Nephron progenitor cell (in vitro differentiated cells): ENCODE measurements at places on chromosomes 6 and 20.

- H3K27ac ChIP-seq = peak overlapping the region; percentile 10
- peaks cover 6% of the 10 kb centered on the region for H3K27me3 ChIP-seq
- DNase-seq = no peak
- H3K36me3 ChIP-seq = no peaks in the 10 kb centered on the region
- no peak overlapping the region for H3K4me3 ChIP-seq
- H3K4me1 ChIP-seq = peaks cover 10% of the 10 kb centered on the region
Observed at GRCh38 chr6:163897030-163897429, 482.5 kb downstream of the QKI start.

DNA sequence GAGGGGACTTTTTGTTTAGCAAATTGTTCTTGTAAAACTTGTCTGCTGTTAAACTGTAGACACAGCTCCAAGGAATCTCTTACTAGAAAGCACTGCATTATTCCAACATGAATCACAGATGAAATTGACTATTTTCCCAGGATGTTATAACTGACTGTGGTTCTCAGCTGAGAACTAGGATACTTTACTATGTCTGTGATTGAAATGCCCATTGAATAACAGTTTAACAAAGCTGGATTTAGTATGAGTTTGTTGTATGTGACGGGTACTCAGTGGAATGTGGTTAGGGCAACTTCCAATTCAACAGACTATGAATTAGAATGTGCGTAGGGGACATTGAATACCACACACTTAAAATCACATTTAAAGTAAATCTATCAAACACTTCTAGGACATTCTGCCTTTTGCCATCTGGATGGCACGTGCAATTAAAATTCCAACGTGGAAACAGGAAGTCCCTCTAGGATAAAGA, 193.4 kb upstream of the PREP start:
- no peak overlapping the region for H3K4me3 ChIP-seq
- H3K36me3 ChIP-seq = no peaks in the 10 kb centered on the region
- H3K27ac ChIP-seq = no peak overlapping the region
- peaks cover 7% of the 10 kb centered on the region for H3K27me3 ChIP-seq

- H3K4me1 ChIP-seq = peaks cover 39% of the 10 kb centered on the region
- no peak overlapping the region for H3K4me3 ChIP-seq
- peaks cover 64% of the 10 kb centered on the region for H3K36me3 ChIP-seq
Observed at GRCh38 chr6:107634324-107635056, 144.6 kb downstream of the SOBP start.

DNA sequence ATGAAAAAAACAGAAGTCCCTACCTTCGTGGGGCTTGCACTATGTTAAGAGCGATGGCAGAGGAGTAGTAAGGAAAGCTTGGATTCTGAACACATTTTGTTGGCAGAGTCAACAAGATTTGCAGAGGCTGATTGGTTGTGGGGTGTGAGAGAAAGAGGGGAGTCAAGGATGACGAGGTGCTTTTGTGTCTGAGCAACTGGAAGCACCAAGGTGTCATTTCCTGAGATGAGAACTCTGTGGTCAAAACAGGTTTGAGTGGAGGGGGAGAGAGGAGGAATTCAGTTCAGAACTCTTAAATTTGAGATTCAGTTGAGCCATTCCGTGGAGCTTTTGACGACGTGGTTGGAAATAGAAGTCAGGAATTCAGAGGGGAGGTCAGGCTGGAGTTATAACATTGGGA, 3.5 kb downstream of the OCSTAMP start:
- no peaks in the 10 kb centered on the region for H3K36me3 ChIP-seq
- H3K4me3 ChIP-seq = no peak overlapping the region
- H3K4me1 ChIP-seq = peaks cover 2% of the 10 kb centered on the region
- H3K27ac ChIP-seq = no peak overlapping the region
- no peak for DNase-seq
- H3K27me3 ChIP-seq = no peaks in the 10 kb centered on the region

DNA sequence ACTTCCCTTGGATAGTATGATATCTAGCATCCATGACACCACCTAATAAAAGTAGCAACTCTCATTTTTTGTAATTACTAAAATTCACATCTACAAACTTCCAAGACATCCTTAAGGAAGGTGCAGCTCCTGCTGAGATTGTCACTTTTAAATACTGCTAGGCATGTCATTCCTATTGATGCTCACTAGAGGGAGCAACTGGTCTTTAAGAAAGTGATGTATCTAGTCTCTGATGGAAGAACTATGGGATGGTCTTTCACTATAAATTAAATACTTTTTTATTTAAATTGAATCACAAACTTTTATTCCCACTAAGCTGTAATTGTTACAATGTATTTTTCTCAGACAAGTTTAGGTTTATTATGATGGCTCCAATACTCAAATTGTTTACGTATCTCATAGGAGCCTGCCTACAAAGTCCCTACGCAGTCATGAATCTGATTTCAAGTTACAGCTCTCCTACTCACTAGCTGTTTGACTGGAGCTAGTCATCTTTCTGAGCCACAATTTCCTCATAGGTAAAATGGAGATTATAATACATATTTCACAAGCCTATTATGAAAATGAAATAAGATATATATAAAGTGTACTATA, 8.1 kb upstream of the TSPYL1 start:
- H3K4me1 ChIP-seq = peaks cover 6% of the 10 kb centered on the region
- no peak for DNase-seq
- no peak overlapping the region for H3K4me3 ChIP-seq
- H3K27me3 ChIP-seq = no peaks in the 10 kb centered on the region

GRCh38 chr20:17767624-17768023, 67.9 kb downstream of the BANF2 start:
- no peaks in the 10 kb centered on the region for H3K36me3 ChIP-seq
- no peak overlapping the region for H3K4me3 ChIP-seq
- no peaks in the 10 kb centered on the region for H3K27me3 ChIP-seq
- no peak for DNase-seq

- H3K4me3 ChIP-seq = peak overlapping the region; percentile 4
- peaks cover 84% of the 10 kb centered on the region for H3K4me1 ChIP-seq
- no peaks in the 10 kb centered on the region for H3K36me3 ChIP-seq
- H3K27ac ChIP-seq = peak overlapping the region; percentile 94
- H3K27me3 ChIP-seq = no peaks in the 10 kb centered on the region
- DNase-seq = no peak
Observed at GRCh38 chr6:139983555-139984276, 609.3 kb upstream of the CITED2 start.
